NCI-H1694 (cell line): ENCODE measurements at places on chromosomes 6 and 20.

DNA sequence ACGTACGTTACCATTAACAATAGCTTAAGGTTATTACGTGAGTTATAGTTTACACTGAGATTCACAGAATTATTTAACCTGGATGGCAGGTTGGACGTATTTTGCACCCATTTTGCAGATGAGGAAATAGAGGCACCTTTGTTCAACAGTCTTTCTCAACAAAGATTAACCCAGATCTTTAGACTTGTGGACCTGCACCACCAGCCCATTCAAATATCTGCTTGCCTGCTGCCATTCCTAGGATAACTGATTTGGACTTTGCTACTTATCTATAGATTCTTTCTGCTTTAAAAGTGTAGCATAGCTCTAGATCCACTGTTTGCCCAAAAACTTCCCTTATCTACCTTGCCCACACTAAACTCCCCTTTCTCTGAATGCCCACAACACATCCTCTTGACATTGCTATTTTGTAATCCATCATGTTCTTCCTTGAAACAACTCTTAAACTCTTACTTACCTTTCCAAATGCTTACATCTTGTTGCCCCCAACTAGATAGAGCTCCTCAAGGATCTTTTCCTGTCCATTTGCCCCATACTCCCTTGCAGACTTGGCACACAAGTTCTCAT lies 56.4 kb upstream of the TNFAIP3 start:
- no peak for DNase-seq

DNA sequence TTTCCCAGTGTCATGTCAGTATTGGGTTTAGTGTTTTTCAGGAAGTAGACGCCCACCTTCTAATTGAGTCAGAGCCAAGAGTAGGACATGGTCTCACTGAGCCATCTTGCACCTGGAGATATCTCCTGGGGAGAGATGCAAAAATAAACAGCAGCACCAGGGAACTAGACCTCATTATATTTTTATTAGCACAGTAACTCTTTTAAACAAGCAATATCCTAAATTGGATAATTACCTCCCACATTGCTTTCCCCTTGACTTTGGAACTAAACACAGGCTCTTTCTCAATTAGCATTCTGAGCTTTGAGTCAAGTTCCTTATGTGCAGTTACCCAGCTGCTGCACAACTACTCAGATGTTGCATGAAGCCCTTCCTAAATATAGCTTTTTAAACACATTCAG lies 175.4 kb downstream of the IBTK start:
- peak; percentile 24 for DNase-seq

DNA sequence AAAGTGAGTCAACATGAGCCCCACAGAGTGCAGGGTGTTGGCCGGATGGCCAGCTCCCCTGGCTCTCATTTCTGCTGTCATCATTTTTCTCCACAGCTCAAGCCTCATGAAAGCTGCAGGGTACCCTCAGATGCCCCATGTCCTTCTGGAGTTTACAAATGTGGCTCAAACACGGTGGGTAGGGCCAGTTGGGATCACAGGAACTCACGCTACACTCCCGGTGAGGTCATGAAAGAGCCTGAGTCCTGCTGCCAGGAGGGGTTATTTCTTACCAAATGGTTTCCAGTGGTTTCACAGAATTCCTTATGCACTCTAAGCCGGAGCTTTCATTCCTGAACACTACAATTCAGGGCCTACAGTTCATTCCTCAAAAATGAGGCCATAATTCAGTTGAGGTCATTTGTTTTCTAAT lies 78.7 kb downstream of the TMEM170B start:
- no peak for DNase-seq

DNA sequence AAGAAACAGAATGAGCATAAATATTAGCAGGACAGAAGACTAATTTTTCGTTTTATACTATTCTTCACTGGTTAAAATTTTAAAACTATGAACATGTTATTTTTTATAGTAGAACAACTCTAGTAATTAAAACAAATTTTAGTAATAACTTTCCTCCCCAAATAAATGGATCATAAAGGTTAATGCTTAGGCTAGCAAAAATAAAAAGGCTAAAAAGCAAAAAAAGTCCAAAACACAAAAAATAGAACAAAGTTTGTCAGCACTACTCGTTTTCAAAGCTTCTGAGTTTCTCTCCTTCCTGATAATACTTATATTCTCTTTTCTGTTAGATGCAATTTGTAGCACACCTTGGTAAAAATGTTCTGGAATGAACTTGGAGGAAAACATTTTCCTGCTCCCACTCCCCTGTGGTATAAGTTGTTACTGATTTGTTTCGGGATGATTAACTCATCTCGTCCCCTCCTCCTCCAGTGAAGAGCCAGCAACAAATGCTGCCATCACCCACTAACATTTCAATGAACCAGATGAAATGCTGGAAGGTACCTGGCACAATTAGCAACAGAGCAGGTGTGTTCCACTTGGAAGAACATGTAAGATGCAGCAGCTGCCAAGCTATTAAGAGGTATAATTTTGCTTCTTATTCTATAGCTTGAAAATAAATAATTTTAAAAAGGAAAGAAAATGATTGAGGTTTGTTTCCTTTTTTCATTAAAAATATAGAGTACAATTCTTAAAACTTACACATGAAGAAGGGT lies 130.5 kb downstream of the MYB start:
- no peak for DNase-seq

DNA sequence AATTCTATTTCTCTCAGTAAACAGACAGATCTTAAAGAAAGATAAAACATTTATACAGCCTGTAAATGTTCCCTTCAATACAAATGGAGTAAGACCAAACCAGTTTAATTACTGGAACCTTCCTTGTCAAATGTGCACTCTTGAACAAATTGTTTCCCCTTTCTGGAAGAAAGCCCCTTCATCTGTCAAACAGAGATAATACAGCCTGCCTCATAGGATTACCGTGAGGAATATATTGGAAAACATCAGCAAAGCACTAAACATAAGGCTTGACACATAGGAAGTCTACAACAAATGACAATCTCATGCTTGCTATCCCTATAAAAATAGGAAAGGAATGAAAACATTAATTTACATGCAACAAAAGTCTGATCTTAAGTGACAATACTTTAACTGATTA lies 173.8 kb downstream of the PTPRK start:
- no peak for DNase-seq

GRCh38 chr20:20799716-20800312 lies 87.4 kb upstream of the RALGAPA2 start:
- no peak for DNase-seq

DNA sequence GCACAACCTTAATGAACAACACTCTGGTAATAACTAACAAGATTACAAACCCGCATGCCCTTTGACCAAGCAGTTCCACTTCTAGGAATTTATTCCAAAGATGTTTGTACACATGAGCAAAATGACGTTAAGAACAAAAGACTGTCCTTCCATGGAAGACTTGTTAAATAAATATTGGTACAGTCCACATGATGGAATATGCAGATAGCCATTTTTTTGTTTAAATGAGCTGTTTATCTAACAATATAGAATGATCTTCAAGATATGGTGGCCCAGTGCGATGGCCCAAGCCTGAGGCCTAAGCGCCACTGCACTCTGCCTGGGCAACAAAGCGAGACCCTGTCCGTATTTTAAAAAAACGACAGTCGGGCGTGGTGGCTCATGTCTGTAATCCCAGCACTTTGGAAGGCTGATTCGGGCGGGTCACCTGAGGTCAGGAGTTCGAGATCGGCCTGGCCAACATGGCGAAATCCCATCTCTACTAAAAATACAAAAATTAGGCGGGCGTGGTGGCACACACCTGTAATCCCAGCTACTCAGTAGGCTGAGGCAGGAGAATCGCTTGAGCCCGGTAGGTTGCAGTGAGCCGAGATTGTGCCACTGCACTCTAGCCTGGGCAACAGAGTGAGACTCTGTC lies 7.4 kb upstream of the AHCY start:
- no peak for DNase-seq
